ENCODE measurements at places on chromosomes 4 and X. TPM values are rescaled to one million over a fixed set of nuclear protein-coding genes. Genes with fewer than 3 reads are reported as not detected.

DNA sequence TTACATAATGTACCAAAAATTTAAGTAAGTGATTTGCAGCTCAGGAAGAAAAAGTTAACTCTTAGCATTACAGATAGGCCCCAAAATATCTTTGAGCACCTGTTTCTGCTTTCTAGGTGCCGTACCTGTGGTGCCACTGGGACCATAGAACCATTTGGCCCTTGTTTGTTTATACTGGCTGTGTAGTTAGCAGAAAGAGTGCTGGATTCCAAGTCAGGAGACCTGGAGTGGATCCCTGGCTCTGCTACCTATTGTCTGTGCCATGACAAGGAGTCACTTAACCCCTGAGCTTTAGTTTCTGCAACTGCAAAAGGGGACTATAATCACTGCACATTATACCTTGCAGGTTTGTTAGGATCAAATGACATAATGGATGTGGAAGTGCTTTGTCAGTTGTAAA, 137.8 kb upstream of the GPR101 start:
- no peak for DNase-seq

GRCh38 chr4:170627418-170627817, 537.7 kb upstream of the AADAT start:
- DNase-seq, result no peak

DNA sequence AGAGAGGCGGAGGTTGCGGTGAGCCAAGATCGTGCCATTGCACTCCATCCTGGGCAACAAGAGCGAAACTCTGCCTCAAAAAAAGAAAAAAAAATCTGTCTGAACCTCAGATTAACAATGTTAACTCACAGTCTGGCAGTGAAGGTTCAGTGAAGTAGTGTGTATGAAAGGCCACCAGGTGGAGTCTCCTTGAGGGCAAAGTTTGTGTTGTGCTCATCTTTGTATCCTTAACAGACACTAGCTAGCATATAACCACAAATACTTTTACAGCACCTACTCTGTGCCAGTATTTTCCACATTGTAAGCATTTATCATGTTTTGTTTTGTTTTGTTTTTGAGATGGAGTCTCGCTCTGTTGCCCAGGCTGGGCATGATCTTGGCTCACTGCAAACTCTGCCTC, 46.0 kb upstream of the MGST2 start:
- peak; percentile 8 for DNase-seq

- no peak for DNase-seq
These were observed 20.8 kb downstream of the SH3RF1 start for GRCh38 chr4:169249999-169250398.

GRCh38 chr4:171621646-171622045, 191.6 kb upstream of the GALNTL6 start:
- DNase-seq, result no peak

GRCh38 chr4:60652933-60653332, 547.2 kb upstream of the ADGRL3 start:
- DNase-seq, result no peak

Gene LNX1
- total RNA-seq, result 4.3 TPM

Gene VSIG4
- total RNA-seq, result not detected

Gene PRIMPOL
- 12.7 TPM for total RNA-seq

Gene CHRDL1
- not detected for total RNA-seq

Gene DCAF12L1
- total RNA-seq, result not detected

Gene TEX13B
- total RNA-seq, result not detected

Gene UCP1
- not detected for total RNA-seq
